ENCODE measurements at places on chromosomes 2 and 18.

- DNase-seq: no peak
Measured at GRCh38 chr18:75208155-75208835, 644 bp downstream of the PTGR3 start.

DNA sequence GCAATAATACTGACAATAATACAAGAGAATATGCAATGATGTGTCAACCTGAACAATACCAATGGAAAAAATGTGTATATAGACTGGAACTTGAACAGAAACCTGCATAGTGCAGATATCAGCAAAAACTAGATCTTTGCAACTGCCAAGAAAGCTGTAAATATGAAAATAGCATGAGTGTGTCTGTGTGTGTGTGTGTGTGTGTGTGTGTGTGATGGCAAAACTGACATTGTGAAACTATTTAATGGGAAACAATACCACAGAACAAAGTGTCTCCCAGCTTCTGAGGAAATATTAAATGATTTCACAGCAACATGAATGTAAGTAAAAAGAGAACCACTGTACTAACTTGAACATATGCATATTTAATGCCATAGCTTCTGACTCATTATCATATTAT lies 558.2 kb upstream of the LINC00305 start:
- DNase-seq: no peak

GRCh38 chr18:68340606-68341005 lies 374.3 kb downstream of the TMX3 start:
- no peak for DNase-seq

GRCh38 chr2:10934979-10935350 lies 23.2 kb downstream of the KCNF1 start:
- no peak for DNase-seq

DNA sequence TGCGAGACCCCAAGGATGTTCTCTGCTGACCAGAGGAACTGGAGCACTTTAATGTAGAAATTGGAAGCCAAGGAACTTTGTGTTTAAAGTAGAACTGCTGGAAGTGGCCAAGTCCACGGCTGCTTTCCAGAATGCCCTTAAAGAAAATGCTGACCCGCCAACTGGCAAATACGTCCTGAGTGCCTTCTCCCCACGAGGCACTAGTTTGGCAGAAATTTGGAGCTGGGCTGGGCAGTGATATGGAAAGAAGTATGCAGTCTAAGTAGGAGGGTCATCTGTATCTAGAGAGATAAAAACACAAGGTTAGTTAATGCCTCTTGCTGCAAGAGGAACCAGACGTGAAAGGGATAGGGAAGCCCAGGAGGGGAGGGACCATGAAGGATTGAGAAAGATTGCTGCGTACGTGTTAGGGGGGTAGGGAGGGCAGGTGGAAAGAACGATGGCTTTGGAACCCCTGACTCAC lies 59.3 kb upstream of the RFX8 start:
- no peak for DNase-seq

DNA sequence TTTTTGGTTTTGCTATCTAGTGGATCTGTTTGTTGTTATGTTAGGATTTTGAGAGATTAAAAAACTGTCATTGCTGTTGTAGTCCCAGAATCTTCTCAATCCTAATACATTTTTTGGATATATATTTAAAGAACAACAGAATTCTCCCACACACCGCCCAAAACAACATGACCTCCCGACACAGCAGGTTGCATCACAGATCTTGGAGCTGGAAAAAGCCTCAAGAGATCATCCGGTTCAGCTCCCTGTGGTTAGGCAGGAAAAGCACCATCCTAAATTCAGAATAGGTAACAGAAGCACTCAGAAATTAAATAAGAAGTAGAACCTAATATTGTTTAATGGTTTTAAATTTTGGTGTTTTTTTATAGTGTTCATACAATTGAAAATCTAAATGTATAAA lies 251.4 kb upstream of the STON1 start:
- DNase-seq: no peak

DNA sequence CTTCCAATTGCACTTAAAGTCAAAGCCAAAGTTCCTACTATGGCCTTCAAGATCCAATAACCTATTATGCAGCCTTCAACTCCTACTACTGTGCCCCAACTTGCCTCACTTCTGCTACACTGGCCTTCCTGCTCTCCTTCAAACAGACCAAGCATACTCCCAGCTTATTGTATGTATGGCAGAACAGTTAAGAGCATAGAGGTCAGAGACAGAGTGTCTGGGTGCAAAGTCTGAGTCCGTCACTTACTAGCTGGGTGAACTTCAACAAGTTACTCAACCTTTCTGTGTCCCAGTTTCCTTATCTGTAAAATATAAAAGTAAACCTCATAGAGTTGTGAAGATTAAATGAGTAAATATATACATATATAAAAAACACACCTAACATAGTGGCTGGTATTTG lies 37.2 kb downstream of the YES1 start:
- DNase-seq: no peak

DNA sequence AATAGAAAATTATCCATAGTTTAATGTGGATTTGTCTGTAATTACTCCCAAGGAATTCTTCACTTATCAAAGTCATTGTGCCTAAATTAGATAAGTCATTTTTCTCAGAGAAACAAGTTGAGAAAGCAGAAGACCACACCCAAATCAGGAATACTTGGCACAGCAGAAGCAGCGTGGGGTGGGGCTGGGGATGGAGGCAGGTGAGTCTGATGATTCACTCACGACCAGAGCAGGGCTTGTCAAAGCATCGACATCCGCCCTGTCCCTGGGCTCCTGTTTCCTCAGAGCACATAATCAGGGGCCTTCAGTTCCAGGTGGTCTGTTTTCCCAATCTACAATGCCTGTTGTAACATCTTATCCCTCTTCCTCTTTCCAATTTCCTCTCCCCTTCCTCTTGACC lies 31.5 kb upstream of the COLEC12 start:
- DNase-seq: no peak

DNA sequence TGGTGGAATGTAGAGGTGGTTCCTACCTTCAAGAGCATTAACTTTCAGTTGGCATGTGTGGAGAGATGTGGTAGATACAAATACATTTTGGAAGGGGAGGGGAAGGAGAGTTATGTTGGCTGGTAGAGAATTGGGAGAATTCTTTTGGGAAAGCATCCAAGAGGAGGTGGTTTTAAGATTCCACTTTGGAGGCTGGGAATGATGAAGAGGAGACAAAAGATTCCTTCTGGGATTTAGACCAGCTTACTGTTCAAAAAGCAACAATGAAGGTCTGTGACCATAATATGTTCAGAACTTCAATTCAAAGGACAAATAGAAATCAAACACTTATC lies 120.8 kb upstream of the FOSL2 start:
- DNase-seq: no peak

DNA sequence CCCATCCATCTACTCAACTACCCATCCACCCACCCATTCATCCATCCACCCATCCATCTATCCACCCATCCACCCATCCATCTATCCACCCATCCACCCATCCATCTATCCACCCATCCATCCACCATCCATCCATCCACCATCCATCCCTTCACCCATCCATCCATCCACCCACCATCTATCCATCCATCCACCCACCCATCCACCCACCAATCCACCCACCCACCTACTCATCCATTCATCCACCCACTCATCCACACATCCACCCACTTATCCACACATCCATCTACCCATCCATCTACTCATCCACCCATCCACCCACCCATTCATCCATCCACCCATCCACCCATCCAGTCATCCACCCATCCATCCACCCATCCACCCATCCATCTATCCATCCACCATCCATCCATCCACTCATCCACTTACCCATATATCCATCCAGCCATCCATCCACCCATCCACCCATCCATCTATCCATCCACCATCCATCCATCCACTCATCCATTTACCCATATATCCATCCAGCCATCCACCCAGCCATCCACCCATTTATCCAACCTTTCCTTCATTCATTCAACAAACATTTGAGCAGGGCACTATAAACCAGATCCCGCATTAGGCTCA lies 2.1 kb upstream of the NGEF start:
- no peak for DNase-seq

- DNase-seq: no peak
Measured at GRCh38 chr18:1018181-1018681, 113.6 kb downstream of the ADCYAP1 start.

DNA sequence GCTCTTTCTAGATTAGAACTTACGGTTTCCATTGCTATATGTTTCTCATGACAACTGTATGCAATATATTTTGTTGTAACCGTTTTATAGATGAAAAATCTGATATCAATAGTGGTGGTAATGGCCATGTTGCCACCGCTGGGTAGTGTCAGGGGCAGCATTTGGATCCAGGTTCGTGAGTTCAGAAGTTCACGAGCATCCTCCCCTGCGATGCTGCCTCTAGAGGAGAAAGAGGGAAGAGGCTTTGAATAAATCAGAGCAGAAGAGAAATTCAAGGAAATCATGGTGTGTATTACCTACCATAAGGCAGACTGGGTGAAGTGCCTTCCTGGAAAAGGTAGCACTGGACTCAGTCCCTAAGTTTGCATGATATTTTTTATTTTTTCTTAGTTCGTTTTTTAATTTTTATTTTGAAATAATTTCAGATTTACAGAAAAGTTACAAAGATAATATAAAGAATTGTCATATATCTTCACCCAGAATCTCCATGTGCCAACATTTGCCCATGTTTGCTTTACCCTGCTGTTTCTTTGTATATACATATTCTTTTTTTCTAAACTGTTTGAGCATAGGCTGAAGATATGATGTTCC lies 3.3 kb upstream of the ZBTB7C start:
- DNase-seq: no peak

- no peak for DNase-seq
Measured at GRCh38 chr2:185318271-185318724, 420.3 kb upstream of the FSIP2 start.

DNA sequence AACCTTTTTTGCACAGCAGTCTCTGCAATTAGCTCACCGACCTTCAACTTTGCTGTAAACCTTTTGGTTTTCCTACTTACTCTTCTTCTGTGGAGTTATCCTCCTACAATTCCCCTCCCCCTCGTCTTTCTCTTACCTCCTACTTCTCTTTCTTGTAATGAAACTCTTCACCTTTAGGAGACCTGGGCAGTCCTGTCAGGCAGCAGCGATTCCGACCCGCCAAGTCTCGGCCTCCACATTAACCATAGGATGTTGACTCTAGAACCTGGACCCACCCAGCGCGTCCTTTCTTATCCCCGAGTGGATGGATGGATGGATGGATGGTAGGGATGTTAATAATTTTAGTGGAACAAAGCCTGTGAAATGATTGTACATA lies 8.3 kb downstream of the TBR1 start:
- no peak for DNase-seq
